8988T (cell line): ENCODE measurements at places on chromosomes 12 and 14.

DNA sequence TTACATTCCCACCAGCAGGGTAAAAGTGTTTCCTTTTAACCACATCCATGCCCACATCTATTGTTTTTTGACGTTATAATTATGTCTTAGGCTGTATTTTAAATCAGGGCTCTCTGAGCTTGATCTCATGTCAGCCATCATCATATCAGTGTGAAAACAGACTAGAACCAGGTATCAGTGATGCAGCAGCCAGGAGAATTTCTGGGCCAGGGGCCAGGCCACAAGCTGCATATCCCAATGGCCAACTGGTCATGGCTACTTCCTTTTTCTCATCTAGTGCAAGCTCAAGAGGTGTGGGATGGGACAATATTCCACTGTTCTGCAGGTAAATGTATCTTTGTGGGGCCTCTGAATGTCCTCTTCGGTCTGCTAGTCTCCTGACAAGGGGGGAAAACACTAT lies 125.1 kb downstream of the CRADD start:
- no peak for DNase-seq

DNA sequence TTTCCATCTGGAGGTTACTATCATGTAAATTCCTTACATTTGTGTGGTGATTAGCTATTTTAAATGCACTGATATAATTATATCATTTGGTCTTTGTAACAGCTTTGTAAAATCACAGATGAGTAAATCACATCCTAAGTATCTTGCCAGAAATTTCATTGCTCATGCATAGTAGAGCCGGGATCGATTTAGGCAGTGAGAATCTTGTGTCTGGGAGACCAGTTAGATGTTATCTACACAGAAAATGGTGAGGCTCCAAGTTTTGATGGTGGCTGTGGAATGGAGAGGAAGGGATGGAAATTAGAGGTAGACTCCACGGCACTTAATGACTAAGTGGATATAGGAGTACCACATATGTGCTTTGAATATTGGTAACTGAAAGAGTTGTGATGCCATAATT lies 156.3 kb downstream of the MSRB3 start:
- DNase-seq = no peak

DNA sequence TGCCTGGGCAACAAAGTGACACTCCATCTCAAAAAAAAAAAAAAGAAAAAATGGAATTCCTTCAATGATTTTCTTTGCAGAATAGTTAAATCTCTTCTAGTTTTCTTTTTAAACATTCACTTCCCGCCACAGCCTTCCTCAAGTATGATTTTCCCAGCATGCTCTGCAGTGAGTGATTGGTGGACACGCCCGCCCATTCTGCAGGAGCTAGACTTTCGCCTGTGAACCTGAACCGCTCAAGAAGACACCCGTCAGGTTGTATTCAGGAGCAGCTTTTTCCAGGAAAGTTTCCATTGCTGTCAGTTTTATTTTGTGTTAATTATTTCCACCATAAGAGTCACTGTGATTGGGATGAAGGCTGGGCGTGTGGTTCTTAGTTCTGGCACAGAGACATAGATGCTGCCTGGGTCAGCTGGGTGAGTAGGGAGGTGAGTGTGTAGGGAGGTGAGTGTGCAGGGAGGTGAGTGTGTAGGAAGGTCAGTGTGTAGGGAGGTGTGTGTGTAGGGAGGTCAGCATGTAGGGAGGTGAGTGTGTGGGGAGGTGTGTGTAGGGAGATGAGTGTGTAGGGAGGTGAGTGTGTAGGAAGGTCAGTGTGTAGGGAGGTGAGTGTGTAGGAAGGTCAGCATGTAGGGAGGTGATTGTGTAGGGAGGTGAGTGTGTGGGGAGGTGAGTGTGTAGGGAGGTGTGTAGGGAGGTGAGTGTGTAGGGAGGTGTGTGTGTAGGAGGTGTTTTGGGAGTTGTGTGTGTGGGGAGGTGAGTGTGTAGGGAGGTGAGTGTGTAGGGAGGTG lies 76.2 kb downstream of the KIF26A start:
- DNase-seq = no peak

DNA sequence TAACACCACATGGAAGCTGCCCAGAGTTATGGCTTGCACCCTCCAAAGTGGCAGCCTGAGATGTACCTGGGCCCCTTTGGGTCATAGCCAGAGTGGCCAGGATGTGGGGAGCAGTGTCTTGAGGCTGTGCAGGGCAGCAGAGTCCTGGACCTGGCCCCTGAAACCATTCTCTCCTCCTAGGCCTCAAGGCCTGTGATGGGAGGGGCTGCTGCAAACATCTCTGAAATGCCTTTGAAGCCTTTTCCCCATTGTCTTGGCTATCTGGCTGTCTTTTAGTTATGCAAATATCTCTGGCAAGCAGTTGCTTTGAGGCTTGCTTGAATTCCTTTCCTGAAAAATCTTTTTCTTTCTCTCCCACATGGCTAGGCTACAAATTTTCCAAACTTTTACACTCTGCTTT lies 356.5 kb downstream of the DAD1 start:
- DNase-seq = no peak

DNA sequence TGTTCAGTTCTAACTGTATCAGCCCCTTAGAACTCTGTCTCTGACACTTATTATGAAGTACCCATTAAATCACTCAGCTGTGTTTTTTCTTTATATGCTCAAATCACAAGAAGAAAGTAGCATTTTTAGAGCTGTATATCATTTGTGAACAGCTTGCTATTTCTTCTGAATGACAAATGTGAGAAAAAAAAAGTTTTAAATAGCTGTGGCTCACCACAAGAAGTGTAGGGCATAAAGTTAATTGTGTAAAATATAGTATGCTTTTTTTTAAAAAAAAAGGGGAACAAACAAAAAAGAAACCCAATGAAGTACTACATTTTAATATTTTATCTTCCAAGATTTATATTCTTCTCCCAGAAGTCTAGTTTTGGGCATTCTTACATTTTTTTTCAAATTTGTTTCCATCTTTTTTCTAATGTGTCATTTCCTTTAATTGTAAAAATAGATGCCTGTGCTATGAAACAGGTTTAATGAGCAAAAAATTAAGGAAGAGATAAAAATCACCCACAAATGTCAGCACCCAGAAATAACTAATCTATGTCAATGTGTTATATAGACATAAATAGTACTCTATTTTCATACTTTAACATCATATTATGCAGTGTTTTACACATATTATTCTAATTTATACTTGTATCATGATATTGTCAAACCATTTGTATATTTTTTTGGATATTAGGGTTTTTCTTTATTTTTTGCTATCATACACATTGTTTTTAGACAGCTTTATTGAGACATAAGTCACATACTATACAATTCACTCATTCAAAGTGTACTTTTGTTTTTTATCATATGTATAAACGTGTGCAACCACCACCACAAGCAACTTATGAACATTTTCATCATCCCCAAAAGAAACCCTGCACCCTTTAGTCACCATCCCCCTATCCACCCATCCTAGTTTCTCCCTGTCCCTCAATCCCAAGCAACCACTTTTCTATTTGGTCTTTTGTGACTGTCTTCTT lies 22.4 kb upstream of the LRRK2 start:
- no peak for DNase-seq

GRCh38 chr12:90974286-90974685 lies 19.3 kb upstream of the CCER1 start:
- no peak for DNase-seq

DNA sequence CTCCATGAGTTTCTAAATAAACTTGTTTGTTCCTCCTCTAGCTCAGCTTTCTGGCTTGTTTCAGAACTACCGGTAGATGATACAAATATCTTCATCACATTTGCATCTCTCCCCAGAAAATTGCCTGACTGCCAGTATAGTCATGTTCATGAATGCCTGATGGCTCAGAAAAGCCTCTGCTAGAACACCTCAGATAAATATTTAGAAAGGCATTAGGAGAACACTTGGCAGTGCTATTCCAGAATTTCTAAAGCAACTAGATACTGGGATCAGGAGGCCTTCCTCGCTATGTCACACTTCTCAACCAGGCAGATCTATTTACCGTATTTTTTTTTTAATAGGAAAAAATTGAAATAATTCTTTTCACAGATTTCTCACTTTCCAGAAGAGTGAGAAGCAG lies 32.3 kb upstream of the KRAS start:
- DNase-seq = no peak

DNA sequence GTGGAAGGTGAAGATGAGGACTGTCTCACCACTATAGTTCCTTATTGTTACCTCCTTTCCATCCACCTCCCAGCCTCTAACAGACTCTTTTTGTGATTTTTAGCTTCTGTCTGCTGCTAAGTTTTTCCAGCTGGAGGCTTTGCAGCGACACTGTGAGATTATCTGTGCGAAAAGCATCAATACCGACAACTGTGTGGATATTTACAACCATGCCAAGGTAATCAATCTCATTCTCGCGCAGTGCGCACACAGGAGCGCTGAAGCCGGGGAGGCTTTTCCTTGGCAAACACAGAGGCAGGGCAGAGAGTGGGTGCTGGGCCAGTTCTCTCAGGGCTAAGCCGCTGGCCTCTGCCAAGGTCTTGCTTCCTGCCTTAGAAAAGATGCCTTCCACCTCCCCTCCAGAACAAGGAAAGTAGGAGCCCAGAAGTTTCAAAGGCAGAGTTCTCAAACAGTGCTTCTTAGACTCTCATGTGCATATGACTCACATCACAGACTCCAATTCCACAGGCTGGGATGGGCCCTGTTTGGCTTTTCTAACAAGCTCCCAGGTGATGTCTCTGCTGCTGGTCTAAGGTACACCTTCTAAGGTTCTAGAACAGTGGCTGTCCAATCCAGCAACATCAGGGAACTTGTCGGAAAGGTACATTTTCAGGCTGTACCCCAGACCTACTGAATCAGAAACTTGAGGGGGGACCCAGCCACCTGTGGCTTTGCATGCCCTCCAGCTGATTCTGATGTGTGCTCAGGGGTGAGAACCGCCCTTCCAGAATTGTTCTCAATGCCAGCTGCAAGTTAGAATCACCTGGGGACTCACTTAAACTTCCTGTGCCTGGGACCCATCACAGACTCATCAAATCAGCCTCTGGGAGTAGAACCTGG lies 33.8 kb upstream of the PWP1 start:
- DNase-seq = no peak

- no peak for DNase-seq
Observed at GRCh38 chr12:114662512-114663177, 21.3 kb downstream of the TBX3 start.

- DNase-seq = no peak
Observed at GRCh38 chr14:93977790-93978581, 1.6 kb upstream of the ASB2 start.

DNA sequence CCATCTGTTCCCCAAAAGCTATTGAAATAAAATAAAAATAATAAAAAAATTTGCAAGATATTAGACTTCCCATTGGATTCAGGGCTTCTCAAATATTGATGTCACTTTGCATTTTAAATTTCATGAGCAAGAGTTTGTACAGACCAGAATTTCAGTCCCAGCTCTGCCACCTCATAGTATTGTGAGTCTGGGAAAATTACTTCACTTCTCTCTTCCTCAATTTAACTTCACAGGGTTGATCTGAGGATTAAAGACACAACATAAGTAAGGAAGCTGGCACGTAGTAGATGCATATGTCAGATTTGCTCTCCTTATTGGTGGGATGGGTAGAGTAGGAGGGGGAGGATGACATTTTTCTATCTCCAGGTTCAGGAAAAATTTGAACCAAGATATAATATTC lies 32.8 kb downstream of the COX8C start:
- DNase-seq = no peak

GRCh38 chr12:11652351-11653040 lies 3.0 kb downstream of the ETV6 start:
- no peak for DNase-seq

- DNase-seq = no peak
Observed at GRCh38 chr12:68506619-68507018, 104.1 kb upstream of the RAP1B start.

- DNase-seq = no peak
Observed at GRCh38 chr12:96093543-96094196, 58.3 kb upstream of the LTA4H start.
